ENCODE measurements at places on chromosomes 7 and 10. TPM values are rescaled to one million over a fixed set of nuclear protein-coding genes. Genes with fewer than 3 reads are reported as not detected.

The SLC16A9 gene
- 0.07 TPM for total RNA-seq

The ZNF680 gene
- 1.2 TPM for total RNA-seq

The ACTL6B gene
- not detected for total RNA-seq

The TYW1B gene
- 2.2 TPM for total RNA-seq

The CDH23 gene
- 3.4 TPM for total RNA-seq

The CPEB3 gene
- total RNA-seq, result 0.44 TPM

The CRTAC1 gene
- total RNA-seq, result 2.0 TPM

The GIMAP5 gene
- total RNA-seq, result not detected

The DCLRE1A gene
- total RNA-seq, result 8.7 TPM

The ASZ1 gene
- not detected for total RNA-seq

The SAP25 gene
- total RNA-seq, result 0.39 TPM

The DNAJC12 gene
- total RNA-seq, result 71.2 TPM

The RNF32 gene
- total RNA-seq, result 1.6 TPM

The IL2RA gene
- not detected for total RNA-seq

The HEPACAM2 gene
- not detected for total RNA-seq

The HOXA3 gene
- 6.4 TPM for total RNA-seq

The STEAP2 gene
- total RNA-seq, result 4.2 TPM

The CYP26C1 gene
- not detected for total RNA-seq

The IKZF1 gene
- not detected for total RNA-seq

The CYP2W1 gene
- total RNA-seq, result 0.05 TPM

The DNAAF5 gene
- total RNA-seq, result 37.4 TPM

The NFE2L3 gene
- total RNA-seq, result 8.1 TPM

The MMP21 gene
- total RNA-seq, result not detected

The PDLIM1 gene
- 231 TPM for total RNA-seq

The AP4M1 gene
- total RNA-seq, result 13.1 TPM

The DOCK1 gene
- 23.5 TPM for total RNA-seq

The UCN3 gene
- total RNA-seq, result not detected

The PON1 gene
- total RNA-seq, result 0.64 TPM

The PON3 gene
- total RNA-seq, result 31.0 TPM

The DKK1 gene
- total RNA-seq, result 445 TPM

The PLEKHS1 gene
- 0.03 TPM for total RNA-seq

The TMEM236 gene
- total RNA-seq, result 0.05 TPM

The NANOS1 gene
- total RNA-seq, result 3.9 TPM

The KCNIP2 gene
- total RNA-seq, result 0.82 TPM

The LRGUK gene
- 0.60 TPM for total RNA-seq

The UPK3B gene
- total RNA-seq, result 19.4 TPM

The IL6 gene
- 1.0 TPM for total RNA-seq

The FAM200A gene
- total RNA-seq, result 6.9 TPM

The ELAPOR2 gene
- total RNA-seq, result 0.10 TPM

The GIMAP7 gene
- total RNA-seq, result not detected

The TAS2R4 gene
- total RNA-seq, result not detected

The POLR3A gene
- 12.2 TPM for total RNA-seq

The ELMO1 gene
- total RNA-seq, result 2.1 TPM

The ITGA8 gene
- not detected for total RNA-seq

The ZNF248 gene
- total RNA-seq, result 3.8 TPM

The PLCE1 gene
- total RNA-seq, result 6.6 TPM

The VENTX gene
- total RNA-seq, result not detected

The NAT16 gene
- 0.06 TPM for total RNA-seq

The FBXW4 gene
- total RNA-seq, result 20.1 TPM
